H4 (cell line): ENCODE measurements at places on chromosomes 6 and 20. TPM values are rescaled to one million over a fixed set of nuclear protein-coding genes. Genes with fewer than 3 reads are reported as not detected.

The RRP36 gene
- total RNA-seq = 204 and 205 TPM in 2 replicates

The KIZ gene
- 10.5 and 11.1 TPM in 2 replicates for total RNA-seq

The KCNQ5 gene
- total RNA-seq = 1.4 and 2.1 TPM in 2 replicates

The BNIP5 gene
- total RNA-seq = not detected in 2 replicates

The ZCCHC3 gene
- 7.6 and 8.2 TPM in 2 replicates for total RNA-seq

The SNRPB2 gene
- 129 and 143 TPM in 2 replicates for total RNA-seq

The TMEM30A gene
- 132 and 152 TPM in 2 replicates for total RNA-seq

The C20orf144 gene
- total RNA-seq = not detected in 2 replicates

The SULF2 gene
- total RNA-seq = 266 and 269 TPM in 2 replicates

The TINAG gene
- total RNA-seq = not detected in 2 replicates

The SLC17A2 gene
- total RNA-seq = not detected in 2 replicates

The PBOV1 gene
- not detected in 2 replicates for total RNA-seq

The WFDC2 gene
- not detected in 2 replicates for total RNA-seq

The GHRH gene
- not detected in 2 replicates for total RNA-seq

The CLPSL1 gene
- not detected in 2 replicates for total RNA-seq

GRCh38 chr6:41470331-41471063 lies 75.7 kb upstream of the FOXP4 start:
- DNase-seq = no peak

DNA sequence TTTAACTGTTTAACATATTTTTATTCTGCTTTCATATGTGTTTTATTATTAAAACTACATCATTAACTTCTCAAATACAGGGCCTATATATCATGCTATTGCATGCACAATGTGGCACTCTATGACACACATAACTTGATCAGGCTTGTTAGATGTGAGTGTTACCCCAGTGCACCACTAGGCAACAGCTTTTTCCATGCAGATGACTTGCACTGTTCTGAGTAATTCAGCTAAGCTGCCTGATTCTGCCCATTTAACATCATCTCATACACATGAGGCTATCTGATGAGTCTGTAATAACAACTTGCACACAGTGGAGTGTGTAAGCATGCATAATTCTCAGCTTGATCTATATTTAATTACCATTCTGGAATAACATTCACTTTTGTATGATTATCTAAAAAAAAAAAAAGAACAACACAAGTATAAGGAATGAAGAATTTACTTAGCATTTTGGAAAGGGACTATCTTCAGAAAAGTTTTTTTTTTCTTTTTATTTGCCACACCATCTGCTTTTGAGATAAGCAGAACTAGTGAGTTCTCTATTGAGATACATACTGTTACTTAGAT lies 83.1 kb downstream of the GRM1 start:
- no peak for DNase-seq

GRCh38 chr6:7071405-7071804 lies 36.4 kb upstream of the RREB1 start:
- no peak for DNase-seq

GRCh38 chr20:54601831-54602515 lies 126.6 kb downstream of the DOK5 start:
- no peak for DNase-seq

DNA sequence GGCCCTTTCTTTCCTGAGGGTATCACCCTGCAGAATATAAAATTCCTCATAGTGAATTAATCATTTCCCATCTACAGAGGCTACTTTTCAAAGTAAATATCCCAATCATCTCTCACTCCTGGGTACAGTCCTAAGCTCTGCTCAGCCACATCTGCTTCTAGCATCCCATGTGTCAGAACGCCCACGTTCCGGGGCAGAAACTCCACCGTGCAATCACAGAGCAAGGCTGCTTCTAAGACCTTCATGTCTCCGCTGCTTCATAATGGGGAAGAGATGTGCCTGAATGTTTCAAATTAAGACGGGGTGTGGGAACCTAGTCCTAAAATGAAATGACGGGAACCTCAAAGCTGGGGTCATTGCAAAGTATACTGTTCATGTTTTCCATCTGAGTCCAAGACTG lies 208.8 kb upstream of the GMDS start:
- no peak for DNase-seq

GRCh38 chr6:25307805-25308494 lies 28.8 kb downstream of the CARMIL1 start:
- DNase-seq = no peak

- DNase-seq = no peak
These were observed 65.4 kb upstream of the SLC22A16 start for GRCh38 chr6:110541701-110542309.

- no peak for DNase-seq
These were observed 13.0 kb upstream of the MATN4 start for GRCh38 chr20:45320948-45321595.

- no peak for DNase-seq
These were observed 54.8 kb downstream of the GPX5 start for GRCh38 chr6:28580475-28580874.

DNA sequence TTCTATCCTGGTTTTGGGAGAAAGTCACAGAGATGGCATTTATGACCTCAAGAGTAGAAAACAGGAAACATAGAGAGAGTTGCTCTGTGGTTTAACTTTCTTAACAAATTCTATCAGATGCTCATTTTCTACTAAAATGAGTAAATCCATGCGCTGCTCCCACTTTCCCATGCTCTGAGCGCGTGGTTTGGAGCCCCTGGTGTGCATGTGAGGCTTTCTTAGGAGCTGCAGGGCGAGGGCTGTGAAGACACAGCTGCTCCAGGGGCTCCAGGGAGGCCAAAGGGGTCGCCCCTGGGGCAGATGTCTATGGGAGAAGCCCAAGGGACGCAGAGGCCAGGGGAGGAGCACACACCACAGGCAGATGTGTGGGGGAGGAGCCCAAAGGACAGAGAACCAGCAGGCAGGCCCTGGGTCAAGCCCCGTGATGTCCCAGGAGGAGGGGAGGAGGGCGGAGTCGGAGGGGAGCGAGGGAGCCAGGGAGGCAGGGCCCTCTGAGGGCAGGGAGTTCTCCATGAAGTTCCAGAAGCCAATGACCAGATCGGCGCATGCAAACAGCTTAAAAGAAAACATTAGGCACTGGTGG lies 122.9 kb downstream of the IRF4 start:
- DNase-seq = no peak
